Stimulated activated CD4-positive, alpha-beta T cell treated with anti-CD3 and anti-CD28 coated beads, Interleukin-2, amount 100 ng/mL, for 24 hours (primary cell): ENCODE measurements at places on chromosomes 6 and 20.

- DNase-seq: no peak
Measured at GRCh38 chr6:35718375-35718736, 18.5 kb upstream of the ARMC12 start.

- no peak for DNase-seq
Measured at GRCh38 chr6:166686317-166686716, 59.3 kb upstream of the RPS6KA2 start.

DNA sequence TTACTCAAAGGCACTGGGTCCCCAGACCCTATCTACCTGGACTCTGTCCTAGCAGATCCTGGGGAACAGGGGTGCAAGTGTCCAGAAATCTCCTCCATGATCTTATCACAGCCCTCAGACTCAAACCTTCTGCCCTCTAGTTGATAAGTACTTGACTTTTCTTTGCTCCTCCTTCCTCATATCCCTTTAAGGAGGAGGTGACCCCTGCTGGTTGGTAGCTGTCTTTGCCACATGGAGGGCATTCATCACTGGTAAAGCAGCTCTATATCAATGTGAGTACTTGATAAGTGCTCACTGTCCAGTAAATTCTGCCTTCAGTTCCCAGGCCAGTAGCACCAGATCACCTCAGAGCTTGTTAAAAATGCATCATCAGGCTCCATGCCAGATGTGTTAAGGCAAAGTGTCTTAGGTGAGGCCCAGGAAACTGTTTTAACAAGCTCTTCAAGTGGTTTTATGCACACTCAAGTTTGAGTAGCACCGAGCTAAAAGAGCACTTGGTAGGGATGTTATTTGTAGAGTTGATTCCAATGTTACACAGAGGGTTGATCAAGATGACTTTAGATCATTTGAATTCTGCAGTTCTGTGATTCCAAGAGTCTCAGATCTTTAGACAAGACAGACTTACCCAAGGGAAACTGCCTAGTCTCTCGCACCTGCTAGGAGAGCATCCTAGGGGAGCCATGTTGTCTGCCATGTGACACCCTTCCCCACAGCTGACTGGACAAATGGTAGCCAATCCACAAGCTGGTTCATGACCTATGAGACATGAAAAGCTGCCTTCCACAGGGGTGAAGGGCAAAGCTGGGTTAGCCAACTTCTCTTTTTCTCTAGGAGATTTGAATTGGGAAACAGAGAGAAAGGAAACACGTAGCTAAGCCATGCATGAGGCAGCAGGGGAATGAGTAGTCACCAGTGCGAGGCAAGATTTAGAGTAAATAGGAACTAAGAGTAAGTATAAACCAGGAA is 18.6 kb downstream of the TREML2 start:
- peak; percentile 42 for DNase-seq

DNA sequence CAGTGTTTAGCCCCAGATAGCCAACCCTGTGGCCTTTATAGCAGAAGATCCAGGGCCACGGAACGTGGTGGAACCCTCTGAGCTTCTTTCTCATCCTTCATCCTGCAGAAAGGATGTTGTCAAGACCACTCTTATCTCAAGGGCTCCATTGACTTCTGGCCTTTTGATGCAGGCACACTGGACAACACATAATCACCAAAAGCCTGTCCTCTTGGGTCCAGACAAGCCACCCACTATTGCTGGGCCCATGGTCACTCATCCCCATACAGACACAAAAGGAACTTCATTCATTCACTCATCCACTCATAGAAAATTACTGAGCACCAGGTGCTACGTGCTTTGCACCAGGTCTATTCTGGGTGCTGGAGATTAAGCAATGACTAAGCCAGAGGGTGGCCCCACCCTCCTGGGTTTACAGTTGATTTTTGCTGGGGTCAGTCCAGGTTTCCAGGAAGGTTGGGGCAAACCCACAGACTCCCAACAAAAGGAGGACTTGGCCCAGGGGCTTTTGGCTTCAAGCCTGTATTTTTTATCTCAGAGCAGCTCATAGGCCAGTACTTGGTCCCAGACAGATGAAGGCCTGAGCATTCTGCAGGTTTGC is 2.4 kb downstream of the CST8 start:
- DNase-seq: no peak

DNA sequence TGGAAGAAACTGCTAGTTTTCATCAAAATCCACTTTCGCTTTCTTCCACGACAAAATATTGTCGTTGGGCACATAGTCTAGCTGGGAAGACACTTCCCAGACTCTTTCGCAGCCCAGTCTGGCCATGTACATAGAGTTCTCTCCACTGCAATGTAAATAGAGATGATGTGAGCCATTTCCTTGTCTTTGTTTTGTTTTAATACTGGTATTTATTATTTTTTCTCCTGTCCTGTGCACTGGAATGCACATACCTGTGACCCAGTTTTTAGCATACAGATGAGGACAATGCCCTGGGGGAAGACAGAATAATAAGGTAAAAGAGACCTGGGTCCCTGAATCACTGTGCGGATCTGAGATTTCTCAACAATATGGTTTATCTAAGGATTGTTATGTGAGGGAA is 149.5 kb upstream of the BMP5 start:
- DNase-seq: no peak

DNA sequence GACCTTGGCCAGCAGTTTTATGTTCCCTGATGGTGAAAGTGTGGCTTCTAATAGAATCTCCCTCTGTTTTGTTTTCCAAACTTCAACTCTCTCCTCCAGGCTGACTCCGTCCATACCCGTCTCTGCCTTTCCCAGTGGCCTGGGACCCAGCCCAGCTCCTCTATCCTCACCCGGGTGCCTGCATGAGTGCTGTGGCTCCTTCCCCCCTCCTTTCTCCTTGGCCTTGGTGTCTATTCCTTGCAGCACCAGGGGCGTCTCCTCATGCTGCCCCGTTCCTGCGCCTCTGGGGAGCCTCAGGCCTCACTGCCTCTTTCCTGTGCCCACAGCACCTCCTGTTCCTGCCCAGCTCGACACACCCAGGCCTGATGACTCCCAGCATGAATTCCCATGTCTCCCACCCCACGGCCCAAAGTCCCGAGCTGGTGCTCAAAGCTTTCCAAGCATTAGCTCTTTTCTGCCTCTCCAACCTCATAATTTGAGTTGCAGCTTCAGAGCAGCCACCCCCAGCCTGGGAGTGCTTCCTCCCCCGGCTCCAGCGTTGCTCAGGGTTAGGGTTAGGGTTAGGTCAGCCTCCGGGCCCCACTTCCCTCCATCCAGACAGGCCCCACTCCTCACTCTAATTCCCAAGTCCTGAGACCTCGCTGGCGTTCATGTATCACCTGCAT is 56.3 kb upstream of the AFDN start:
- no peak for DNase-seq

DNA sequence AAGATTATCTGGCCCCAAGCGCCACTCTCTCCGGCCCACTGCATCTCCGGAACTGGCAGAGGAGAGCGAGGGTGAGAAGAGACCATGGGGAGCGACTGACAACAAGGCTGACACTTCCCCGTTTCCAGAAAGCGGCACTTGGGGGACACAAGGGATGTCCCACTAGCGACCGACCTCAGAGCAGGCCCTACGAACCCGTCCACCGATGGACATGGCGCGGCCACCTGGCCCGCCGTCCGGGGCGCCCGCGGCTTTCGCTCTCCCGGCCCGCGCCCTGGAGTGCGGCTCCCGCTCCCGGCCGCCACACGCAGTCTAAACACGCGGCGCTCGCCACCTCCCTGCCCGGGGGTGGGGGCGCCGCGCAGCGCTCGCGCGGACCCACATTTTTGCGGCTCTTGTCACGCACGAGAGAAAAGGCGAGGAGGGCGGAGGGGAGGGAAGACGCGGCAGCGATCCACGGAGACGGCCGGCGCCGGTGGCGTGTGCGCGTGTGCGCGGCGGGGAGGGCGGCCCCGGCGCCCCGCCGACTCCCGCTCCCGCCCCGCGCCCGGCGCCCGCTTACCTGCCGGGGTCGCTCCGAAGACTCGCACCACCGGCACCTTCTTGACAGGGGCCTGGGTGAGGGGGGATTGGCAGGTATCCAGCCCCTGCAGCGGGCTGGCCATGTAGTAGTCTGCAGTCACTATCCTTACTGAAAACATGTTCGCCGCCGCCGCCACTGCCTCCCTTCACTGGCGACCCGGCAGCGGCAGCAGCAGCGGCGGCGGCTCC is 645 bp downstream of the REV3L start:
- DNase-seq: peak; percentile 55

- DNase-seq: no peak
Measured at GRCh38 chr6:170225852-170226417, 64.9 kb downstream of the DLL1 start.

- DNase-seq: no peak
Measured at GRCh38 chr6:56798163-56798562, 155.5 kb upstream of the DST start.

- no peak for DNase-seq
Measured at GRCh38 chr6:45377043-45377553, 636 bp downstream of the SUPT3H start.

GRCh38 chr6:68638230-68638900 is 3.3 kb downstream of the ADGRB3 start:
- DNase-seq: no peak

DNA sequence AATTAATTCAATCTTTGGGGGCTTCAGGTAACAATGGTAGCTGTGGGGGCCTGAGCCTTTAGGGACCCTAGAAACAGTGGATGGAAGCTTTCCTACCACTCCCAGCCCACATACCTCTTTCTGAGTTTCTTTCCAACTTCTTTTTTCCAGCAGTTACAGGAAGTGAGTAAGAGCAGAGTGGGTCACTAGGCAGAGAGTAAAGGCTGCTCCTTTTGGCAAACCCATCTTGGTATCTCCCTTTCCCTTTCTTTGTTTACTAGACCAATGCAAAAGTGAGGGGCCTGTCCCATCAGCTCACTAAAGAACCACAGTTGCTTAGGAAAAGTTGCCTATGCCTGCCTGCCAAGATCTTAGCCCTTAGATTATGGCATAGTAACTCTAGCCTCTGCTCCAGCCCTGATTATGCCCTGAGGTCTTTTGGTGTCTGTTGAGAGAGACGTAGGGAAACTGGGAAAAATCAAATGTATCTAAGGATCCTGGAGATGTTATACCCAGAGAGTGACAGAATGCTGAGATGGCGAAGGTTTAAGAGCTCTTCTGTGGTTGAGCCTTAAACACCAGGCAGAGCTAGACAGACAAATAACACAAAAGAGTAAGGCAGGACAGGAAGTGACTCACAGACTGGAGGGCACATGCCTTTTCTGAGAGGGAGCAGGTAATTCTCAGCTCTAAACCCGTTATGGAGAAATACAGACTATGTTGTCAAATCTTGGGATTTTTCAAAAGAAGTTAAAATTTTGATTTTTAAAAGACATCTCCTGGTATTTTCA is 31.3 kb downstream of the TRMT6 start:
- DNase-seq: no peak

GRCh38 chr6:137175868-137176245 is 2.4 kb upstream of the IL22RA2 start:
- DNase-seq: no peak

GRCh38 chr20:58213121-58213520 is 15.3 kb downstream of the ANKRD60 start:
- no peak for DNase-seq

DNA sequence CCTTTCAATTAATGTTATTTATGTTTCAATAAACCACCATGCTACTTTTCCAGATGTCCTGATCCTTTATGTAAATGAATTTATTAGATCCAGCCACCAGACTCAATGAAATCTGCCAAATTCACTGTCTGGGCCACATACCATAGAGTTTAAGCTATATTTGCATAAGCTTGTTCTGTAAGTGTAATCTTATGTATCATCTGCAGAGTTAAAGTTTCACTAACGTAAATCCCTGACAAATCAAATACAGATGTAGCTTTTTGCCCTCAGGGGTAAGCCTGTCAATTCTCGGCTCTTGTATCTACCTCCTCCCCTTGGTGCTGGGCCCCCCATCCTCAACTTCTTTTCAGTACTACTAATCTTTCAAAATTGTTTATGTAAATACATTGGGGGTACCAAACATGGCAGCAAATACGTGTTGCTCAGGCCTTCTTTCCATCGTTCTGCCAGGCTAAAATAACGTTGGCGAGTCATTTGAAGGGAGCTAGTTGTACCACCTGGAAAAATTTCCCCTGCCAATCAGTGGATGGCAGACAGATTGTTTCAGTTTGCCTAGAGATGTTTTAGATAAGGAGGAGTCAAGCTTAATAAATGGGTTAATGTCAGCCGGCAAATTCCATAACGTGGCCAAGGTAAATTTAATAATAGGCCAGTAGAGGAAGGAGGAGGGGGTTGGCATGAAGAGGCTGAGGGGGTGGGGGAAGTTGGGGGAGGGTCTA is 79.6 kb downstream of the RPS12 start:
- no peak for DNase-seq

DNA sequence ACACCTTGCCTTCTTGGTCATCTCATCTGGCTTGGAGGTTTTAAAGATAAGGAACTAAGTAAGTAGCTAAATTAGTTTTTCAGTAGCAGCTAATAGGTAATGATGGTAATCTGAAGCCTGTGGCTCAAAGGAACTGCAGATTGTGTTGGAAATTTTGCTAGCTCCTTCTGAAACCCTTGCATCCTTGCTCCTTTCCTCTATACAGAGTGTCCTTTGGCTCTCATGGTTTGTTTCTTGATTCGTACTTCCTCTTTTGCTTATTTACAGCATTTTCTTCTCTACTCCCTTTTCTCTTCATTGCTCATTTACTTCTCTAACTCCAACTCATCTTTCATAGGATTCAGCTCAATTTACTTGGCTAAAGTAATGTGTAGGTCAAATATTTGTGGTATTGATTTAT is 19.0 kb downstream of the LRRC1 start:
- no peak for DNase-seq

GRCh38 chr20:24111858-24112257 is 123.3 kb upstream of the GGTLC1 start:
- DNase-seq: no peak

DNA sequence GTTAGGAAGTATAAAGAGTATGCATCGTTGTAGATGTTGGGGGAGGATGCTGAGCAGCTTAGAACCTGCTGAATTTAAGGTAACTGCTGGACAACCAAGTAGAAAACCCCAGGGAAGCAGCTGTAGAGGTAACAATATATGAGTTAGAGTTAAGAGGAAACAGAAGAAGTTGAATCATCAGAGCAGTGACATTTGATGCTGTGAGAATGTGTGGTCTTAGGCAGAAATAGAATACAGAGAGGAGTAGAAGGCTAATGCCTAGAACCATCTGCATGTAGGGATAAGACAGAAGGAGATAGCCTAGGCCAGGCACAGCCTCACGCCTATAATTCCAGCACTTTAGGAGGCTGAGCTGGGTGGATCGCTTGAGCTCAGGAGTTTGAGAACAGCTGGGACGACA is 22.6 kb upstream of the DYNLRB1 start:
- DNase-seq: no peak

DNA sequence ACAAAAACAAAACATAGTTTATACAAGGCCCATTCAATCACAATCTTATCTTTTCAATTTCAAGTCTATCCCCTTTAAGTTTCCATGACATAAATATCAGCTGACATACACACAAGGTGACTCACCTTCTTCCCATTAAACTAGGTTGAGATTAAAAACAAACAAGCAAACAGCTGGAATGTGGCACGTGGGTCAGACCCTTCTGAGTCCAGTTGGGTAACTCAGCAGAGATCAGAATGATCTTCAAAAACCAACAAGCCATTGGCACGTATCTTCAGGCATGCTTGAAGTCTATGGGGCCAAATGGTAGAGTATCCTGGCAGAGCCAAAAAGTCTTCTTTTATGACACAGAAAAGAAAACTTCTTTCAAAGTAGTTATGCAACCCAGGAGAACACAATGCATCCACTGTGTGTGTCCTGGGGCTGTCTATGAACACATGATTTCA is 603.5 kb upstream of the CITED2 start:
- DNase-seq: no peak

- no peak for DNase-seq
Measured at GRCh38 chr20:3223994-3224680, 14.8 kb downstream of the ITPA start.

GRCh38 chr6:160005861-160006540 is 37.1 kb downstream of the IGF2R start:
- no peak for DNase-seq
